Lung microvascular endothelial cell (primary cell): ENCODE measurements at places on chromosomes 13 and 19.

DNA sequence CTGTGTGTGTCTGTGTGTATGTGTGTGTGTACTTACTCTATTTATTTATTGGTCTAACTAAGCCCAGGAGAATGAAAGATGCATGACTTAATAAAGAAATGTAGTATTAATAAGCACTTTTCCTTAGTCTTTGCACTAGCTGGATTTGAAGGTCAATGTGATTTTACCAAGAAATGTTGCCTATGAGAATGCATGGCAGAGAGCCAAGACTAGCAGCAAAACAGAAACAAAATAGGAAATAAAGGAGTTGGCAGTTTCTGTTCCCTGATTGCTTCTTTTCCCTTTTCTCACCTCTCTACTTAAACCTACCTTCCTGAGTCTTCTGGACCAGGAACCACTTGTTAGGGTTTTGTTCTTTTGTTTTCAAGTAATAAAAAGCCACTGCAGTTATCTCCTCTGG lies 286.1 kb downstream of the KCTD12 start:
- peak; percentile 38 for DNase-seq

- no peak for DNase-seq
Observed at GRCh38 chr13:78437781-78438180, 165.6 kb downstream of the POU4F1 start.

DNA sequence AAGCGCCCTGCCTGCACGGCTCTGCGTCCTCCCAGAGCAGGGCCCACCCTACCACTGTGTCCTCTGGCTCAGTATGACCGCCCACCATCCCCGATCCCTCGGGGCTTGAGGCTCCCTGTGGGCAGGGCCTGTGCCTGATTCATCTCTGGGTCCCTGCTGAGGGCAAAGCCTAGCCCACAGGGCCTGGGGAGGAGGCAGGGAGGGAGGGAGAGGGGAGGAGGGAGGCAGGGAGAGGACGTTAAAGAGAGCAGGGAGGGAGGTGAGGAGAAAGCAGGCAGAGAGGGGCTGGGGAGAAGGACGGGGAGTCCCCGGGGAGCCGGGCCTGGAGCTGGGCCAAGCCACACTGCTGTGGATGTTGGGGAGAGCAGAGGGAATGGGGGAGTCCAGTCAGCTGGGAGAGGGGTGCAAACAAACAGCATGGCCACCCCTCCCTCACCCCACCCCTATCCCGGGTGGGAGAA lies 4.0 kb upstream of the ERFL start:
- DNase-seq = no peak

GRCh38 chr13:24254146-24254841 lies 55.1 kb upstream of the C1QTNF9 start:
- DNase-seq = no peak

GRCh38 chr19:40265763-40266099 lies 19.4 kb downstream of the AKT2 start:
- no peak for DNase-seq

DNA sequence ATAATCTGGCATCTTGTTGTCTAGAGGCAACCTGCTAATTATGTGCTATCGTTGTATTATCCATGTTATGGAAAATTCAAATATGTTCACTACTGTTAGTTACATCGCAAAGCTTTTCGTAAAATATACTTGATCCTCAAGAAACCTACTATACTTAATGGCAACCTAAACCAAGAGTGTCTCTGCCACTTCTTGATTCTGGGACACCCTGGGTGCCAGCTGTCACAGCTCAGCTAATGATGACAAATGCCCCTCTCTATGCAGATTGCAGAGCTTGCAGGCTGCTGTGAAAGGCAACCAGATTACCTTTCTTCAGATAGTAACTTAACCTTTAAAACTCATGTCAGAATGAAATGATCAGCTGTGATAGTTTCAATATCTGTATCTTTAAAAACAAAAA lies 8.9 kb upstream of the MAB21L1 start:
- no peak for DNase-seq

GRCh38 chr19:35253316-35254286 lies 4.8 kb downstream of the LSR start:
- DNase-seq = no peak

DNA sequence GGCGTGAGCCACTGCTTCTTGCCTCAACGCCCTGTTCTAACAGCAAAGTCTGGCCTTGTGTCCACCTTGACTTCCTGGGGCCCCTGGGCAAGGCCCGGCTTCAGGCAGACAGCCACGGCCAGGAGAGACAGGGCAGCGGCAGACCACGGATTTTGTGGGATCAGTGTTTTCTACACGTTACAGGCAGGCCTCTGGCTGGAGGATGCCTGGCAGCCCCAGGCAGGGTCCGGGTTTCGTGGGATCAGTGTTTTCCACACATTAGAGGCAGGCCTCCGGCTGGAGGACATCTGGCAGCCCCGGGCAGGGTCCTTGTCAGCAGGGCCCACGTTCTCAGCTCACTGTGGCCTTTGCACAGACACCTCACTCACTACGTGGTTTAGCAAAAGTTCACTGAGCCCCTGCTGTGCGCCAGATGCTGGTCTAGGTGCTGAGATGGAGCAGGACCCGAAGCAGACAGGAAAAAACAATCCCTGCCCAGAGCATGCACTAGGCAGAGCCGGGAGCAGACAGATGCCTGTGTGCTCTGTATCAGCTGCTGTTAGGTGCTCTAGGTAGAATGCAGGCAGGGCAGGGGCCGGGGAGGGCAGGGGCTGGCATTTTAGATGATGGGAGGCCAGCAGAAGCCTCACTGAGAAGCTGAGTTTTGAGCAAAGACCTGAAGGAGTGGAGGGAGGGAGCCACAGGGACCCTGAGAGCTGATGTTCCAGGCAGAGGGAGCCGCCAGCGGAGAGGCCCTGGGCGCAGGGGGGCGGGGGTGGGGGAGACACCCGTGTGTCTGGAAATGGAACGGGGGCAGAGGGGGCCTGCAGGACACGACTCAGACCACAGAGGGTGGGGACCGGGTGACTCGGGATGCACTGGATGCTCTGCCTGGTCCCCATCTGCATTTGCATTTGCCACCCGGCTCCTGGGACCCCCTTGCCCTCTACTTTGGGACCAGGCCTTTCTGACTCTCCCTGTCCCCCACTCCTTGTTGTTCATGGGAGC lies 25.0 kb upstream of the NCCRP1 start:
- no peak for DNase-seq

DNA sequence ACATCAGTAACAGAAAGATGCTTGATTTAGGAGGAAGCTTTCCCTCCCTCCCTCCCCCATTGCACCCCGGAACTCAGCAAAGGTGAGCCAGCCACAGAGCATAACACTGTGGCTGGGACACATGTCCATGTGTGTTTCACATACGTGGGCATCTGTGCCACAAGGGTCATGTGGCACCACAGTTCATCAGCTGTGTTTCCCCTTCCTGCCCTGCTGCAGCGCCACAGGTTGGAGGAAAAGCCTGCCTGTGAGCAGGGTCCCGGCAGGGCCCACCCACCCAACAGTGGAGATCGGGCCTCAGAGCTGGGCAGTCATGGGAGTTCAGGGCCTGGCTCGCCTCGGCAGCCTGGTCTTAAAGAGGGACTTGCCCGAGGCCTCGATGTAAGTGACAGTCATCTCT lies 2.8 kb downstream of the ACP5 start:
- DNase-seq = no peak

DNA sequence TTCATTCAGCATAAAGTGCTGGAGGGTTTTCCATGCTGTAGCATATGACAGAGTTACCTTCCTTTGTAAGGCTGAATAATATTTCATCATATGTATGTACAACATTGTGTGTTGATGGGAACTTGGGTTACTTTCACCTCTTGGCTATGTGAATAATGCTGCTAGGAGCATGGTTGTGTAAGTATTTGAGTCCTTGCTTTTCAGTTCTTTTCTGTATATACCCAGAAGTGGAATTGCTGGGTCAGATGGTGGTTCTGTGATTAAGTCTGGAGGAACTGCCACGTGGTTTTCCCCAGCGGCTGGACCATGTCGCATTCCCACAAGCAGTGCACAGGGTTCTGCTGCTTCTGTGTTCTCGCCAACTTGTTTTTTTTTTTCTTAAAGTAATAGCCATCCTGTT lies 101.2 kb upstream of the TEX29 start:
- DNase-seq = no peak

DNA sequence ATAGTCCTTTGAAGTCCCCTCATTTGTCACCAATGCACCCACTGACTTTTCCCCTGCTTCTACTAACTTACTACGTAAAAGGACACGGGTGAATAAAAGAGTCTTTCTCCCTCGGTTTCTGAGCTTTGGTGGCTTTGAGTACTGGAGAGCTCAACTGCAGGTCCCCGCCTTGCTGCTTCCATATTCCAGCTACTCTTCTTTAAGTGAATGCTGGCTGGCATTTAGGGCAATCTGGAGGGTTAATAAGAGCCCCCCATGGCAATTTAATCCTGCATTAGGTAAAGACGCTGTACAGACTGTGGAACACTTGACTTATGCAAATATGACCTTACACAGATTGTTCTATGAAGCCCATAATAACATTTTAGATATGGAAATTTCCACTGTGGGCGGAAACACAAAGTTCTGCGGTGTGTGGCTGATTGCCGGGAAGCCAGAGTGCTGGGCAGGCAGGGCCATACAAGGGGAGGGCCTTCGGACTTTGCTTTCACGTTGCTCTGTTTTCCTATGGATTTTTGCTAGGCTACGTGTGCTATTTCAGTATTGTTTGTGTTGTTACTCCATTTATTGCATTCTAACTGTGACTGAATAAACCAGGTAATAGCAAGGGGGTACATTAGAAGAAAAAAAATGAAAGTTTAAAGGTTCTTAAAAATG lies 97.5 kb downstream of the SLC10A2 start:
- no peak for DNase-seq
